Cerebellar nuclear complex (tissue), 1 donor: ENCODE measurements at places on chromosomes 2 and 18.
A peak's percentile ranks its signal among the peaks of the same experiment; 100 is the strongest.

DNA sequence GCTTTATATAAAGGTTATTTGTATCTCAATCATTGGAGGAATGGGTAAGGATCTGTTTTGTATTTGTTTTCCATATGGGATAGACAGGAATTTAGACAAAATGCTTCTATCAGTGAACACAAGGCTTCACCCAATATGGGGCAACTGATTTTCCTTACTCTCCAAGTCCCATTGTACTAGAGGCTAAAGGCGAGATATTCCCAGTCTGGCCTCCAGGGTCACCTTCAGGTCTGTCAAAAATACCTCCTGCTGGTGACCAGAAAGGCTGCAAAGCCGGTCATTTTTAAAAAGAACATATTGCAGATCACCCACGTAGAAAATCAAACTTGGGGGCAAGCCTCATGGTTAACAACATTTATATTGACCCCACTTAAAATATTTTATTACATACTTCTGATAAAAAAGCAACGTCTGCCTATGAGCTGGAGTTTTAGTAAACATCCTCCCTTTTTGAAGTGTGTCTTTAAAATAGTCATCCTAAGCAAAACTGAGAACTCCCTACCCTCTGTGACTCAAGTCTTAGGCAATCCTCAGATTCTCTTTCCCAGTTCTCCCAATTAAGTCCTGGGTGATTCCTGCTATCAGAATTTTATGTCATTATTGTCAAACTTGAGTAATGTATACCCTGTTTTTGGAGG is 276.6 kb downstream of the MREG start:
- no peak for DNase-seq

- DNase-seq: no peak
Observed at GRCh38 chr2:60385648-60386047, 167.8 kb downstream of the BCL11A start.

- DNase-seq: no peak
Observed at GRCh38 chr2:197209742-197210408, 100.7 kb downstream of the ANKRD44 start.

GRCh38 chr2:232854082-232854481 is 16.0 kb upstream of the SNORC start:
- no peak for DNase-seq

- no peak for DNase-seq
Observed at GRCh38 chr18:55592572-55592971, 4.6 kb upstream of the TCF4 start.

GRCh38 chr18:10313016-10313342 is 141.5 kb upstream of the APCDD1 start:
- no peak for DNase-seq

- peak; percentile 72 for DNase-seq
Observed at GRCh38 chr2:39379643-39380524, 57.2 kb downstream of the MAP4K3 start.
